ENCODE measurements at places on chromosomes 7 and 10.

GRCh38 chr10:84511709-84512285 is 183.4 kb downstream of the CCSER2 start:
- DNase-seq, result no peak

GRCh38 chr7:100003711-100004661 is 11.4 kb upstream of the ZKSCAN1 start:
- peak; percentile 70 for DNase-seq

- DNase-seq, result no peak
Measured at GRCh38 chr10:21336476-21337170, 188.9 kb downstream of the SKIDA1 start.

DNA sequence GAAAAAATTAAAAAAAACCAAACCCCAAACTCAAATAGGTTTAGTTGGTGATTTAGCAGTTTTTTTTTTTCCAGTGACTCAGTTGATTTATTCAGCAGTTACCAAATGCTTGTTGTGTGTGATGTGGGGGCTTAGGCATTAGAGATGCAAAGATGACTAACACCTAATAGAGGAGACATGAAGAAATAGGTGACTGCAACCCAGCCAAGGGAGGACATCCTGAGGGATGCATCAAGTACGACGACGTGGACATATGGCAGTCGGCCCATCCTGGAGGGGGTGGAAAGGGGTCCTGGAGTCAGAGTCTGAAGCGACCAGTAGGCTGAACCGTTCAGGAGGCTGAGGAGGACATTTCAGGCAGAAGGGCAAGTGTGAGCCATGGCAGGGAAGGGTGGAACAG is 35.5 kb downstream of the LRMDA start:
- DNase-seq, result no peak

DNA sequence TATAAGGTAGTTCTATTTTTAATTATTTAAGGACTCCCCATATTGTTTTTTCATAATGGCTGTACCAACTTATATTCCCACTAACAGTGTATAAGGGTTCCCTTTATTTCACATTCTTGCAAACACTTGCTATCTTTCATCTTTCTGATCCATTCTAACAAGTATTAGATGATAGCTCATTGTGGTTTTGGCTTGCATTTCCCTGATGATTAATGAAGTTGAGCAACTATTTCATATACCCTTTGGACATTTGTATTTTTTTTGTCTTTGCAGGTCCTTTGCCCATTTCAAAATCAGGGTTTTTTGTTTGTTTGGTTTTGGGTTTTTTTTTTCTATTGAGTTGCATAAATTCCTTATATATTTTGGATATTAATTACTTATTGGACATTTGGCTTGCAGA is 107.2 kb downstream of the EPC1 start:
- DNase-seq, result no peak

GRCh38 chr10:784403-785088 is 95.1 kb upstream of the DIP2C start:
- no peak for DNase-seq

- DNase-seq, result no peak
Measured at GRCh38 chr10:71159892-71160291, 52.5 kb upstream of the UNC5B start.

GRCh38 chr7:69199661-69200060 is 398.6 kb upstream of the AUTS2 start:
- no peak for DNase-seq

- DNase-seq, result no peak
Measured at GRCh38 chr10:132740588-132740987, 45.4 kb downstream of the NKX6-2 start.

DNA sequence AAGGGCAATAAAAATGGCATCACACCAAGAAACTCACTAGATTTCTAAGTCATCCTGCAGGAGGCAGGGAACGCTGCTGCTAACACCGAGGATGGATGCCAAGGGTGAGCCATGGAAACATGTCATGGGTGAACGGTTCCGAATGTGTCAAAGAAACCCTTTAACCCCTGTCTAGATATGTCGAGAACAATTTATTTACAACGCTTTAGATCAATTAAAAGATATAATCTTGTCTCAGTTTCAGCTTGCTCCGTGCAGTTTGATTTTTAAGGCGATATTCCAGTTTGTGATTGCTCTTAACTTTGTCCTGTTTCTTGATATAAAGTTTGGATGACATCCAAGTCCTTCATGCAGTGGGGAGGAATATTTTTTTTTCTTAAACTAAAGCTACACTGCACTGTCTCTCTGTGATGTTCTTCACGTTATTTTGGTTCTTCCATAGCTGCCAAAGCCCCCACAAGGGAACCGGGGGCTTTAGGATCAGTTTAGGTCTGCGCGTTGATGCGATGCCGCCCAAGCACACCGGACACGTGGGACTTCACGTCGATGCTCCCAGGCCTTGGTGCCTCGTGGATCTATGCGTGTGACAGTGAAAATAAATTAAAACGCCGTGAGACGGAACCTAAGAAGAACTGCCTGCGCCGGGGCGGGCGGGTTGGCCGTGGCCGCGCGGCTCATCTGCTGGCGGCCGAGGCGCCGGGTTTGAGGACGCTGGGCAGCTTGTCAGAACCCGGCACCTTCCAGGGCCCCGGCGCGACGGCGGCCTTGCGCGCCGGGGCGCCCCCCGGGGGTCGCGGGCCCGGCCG is 220.3 kb downstream of the PHTF2 start:
- no peak for DNase-seq

- DNase-seq, result no peak
Measured at GRCh38 chr10:176677-177076, 41.4 kb downstream of the ZMYND11 start.

- peak; percentile 79 for DNase-seq
Measured at GRCh38 chr7:156554488-156554887, 86.1 kb upstream of the RNF32 start.

GRCh38 chr10:87623191-87623590 is 36.5 kb upstream of the PAPSS2 start:
- no peak for DNase-seq

GRCh38 chr10:94002156-94002555 is 8.4 kb downstream of the PLCE1 start:
- no peak for DNase-seq

DNA sequence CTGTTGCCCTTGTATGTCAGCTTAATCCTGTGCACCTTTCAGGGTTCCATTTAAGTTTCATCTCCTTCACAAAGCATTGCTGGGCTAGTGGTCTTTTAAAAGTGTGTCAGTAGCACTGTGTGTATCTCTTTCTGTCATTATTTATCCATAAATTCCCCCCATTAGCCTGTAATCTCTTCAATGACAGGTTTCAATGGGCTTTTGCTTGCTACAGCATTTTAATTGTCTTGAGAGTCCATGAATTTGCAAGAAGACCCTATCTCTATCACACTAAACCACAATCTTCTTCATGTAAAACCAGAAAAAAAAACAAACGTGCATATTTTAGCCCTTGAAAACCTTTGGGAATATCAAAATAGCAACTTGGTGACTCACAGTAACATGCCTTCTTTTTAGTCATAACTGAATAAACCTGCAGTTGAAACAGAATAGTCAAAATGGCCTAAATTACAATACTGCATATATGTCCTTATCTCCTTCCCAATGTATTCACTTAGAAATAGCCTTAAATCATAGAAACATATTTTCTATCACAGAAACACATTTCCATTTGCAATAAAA is 118.6 kb downstream of the PON1 start:
- DNase-seq, result no peak

DNA sequence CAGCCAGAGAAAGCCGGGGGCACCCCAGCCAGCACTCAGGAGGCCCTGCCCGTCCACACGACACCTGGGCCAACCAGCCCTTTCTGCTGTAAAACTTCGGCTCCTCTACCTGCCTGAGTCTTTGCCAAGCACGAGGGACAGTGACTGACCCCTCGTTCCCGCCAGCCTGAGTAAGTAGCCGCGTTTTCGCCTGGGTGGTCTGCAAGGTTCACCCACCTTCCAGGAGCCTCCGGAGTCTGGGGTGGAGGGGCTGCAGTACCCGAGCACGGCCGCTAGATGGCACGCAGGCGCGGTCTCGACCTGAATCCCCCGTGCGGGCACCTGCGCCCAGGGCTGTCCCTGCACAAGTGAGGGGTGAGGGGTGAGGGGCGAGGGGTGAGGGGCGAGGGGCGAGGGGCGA is 192.7 kb downstream of the PTPRN2 start:
- no peak for DNase-seq

DNA sequence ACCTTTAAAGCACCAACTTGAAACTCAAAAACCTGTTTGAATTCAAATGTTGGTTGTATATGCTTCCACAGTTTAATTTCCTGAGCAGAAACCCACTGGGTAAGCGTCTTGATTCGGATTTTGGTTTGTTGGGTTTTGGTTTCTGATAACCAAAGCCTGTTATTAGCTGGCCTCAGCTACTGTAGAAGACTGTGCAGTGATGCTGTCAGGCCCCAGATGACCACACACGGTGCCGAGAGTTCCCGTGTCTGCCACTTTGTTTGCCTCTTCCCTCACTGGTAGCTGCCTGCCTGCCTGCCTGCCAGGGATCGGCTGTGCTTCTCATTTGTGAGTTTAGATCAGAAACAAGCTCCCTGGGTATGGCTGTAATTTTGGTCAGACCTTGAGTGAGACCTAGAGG is 5.6 kb downstream of the MDH2 start:
- no peak for DNase-seq

- no peak for DNase-seq
Measured at GRCh38 chr7:41139789-41140188, 563.1 kb downstream of the INHBA start.

DNA sequence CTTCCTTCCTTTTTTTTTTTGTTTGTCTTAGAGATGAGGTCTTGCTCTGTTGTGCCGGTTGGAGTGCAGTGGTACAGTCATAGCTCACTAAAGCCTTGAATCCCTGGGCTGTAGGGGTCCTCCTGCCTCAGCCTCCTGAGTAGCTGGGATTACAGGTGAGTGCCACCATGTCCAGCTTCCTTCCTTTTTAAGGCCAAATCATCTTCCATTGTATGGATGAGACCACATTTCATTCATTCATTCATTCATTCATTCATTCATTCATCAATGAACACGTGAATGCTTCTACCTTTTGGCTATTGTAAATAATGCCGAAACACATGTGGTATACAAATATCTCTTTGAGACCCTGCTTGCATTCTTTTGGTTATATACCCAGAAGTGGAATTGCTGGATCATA is 60.0 kb upstream of the BAIAP2L1 start:
- DNase-seq, result no peak

GRCh38 chr7:146875237-146875785 is 758.7 kb downstream of the CNTNAP2 start:
- DNase-seq, result no peak
